Cortex of kidney (tissue), 1 donor: ENCODE measurements at places on chromosomes 3 and 15.

- no peak for DNase-seq
These were observed 1121.2 kb downstream of the SI start for GRCh38 chr3:163957072-163957471.

GRCh38 chr15:73982222-73982962 lies 9.7 kb downstream of the STOML1 start:
- no peak for DNase-seq

- DNase-seq: no peak
These were observed 71.5 kb upstream of the FILIP1L start for GRCh38 chr3:100185847-100186246.

GRCh38 chr15:91946581-91947292 lies 93.2 kb downstream of the SLCO3A1 start:
- no peak for DNase-seq

DNA sequence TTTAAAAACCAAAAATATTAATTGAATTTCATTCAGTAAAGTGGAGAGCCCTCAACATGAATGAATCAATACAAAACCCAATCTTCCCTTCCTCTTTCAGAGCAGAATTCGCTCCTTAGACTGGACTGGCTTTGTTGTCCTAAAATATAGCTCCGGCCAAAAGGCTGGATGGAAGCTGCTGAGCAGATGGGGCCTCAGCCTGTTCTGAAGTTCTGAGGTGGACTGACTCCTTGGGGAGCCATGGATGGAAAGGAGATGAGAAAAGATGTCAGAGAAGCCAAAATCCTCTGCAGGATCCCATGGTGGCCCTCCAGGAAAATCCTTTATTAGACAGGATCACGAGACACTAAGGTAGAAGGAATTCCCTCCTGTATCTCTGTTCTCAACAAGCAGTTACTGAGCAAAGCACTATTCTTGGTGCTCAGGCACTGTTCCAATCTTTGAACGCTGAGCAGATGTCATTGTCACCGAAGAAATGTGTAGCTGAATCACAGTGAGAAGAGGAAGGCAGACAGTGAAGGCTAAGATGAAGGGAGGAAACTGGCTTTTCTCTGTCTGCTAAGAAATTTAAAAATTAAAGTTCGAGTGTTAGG lies 122.0 kb downstream of the SEMA6D start:
- no peak for DNase-seq

GRCh38 chr3:50550079-50550736 lies 17.3 kb downstream of the C3orf18 start:
- no peak for DNase-seq

GRCh38 chr3:130654921-130655320 lies 91.7 kb downstream of the PIK3R4 start:
- no peak for DNase-seq

DNA sequence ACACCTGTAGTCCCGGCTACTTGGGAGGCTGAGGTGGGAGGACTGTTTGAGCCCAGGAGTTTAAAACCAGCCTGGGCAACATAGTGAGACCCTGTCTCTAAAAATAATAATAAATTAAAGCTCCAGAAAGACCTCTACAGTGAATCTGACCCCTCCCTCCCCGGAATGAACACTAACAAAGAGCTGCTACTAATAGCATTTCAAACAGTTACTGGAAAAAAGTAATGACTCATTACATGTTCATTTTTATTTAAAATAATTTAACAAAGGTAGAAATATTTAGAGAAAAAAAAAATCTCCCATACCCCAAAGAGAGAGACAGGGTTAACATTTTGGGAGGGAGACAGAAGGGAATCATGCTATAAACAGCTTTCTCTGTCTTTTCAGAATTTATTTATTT lies 2.2 kb upstream of the UBA3 start:
- DNase-seq: no peak

- DNase-seq: no peak
These were observed 1030.6 kb downstream of the MCTP2 start for GRCh38 chr15:95261968-95262367.

DNA sequence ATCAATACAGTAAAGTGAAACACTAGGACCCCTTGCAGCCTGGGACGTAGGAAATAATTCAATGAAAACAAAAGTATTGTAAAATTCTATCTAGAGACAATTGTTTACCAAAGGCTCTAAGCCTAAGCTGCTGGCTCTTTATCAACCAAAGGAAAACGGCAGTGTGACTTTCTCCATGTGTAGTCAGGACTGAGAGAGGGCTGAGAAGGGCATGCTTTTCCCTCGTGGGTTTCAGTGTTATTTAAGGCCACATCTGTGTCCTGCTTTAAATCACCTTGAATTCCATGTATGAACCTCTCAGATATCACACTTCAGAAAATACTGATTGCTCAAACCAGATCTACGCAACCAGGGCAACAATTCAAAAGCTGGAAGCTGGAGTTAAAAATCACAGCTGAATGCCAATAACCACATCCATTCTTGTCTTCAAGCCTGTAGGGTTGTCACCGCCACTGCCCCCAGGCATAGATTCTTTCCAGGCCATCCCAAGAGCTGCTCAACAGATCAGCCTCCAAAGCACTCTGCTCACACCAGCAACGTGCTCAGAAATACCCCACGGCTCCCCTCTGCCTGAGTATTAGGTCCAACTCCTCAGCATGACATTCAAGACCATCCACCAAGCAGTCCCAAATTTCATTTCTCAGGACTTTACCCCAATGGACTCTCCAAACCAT lies 124.0 kb downstream of the SRGAP3 start:
- DNase-seq: no peak

- no peak for DNase-seq
These were observed 7.4 kb upstream of the CAPN7 start for GRCh38 chr3:15198686-15199085.

DNA sequence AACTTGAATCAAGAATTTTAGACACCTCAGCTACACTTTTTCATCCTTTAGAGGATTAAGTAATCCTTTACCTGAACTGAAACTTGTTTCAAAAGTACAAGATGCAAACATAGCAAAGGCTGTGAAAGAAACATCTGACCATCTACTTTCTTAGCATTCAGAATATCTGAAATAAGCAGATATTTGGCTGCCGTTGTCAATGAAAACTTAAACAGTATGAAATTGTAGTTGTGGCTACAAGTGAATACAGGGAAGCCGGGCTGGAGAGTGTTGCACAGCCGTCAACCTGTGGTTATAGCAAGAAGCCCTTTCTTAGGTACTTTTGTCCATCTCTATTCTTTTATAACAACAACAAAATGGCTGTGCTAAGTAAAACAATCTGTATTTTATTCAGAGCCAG lies 6.9 kb upstream of the CX3CR1 start:
- no peak for DNase-seq

- DNase-seq: no peak
These were observed 43.6 kb upstream of the PLXNA1 start for GRCh38 chr3:126939338-126939718.

DNA sequence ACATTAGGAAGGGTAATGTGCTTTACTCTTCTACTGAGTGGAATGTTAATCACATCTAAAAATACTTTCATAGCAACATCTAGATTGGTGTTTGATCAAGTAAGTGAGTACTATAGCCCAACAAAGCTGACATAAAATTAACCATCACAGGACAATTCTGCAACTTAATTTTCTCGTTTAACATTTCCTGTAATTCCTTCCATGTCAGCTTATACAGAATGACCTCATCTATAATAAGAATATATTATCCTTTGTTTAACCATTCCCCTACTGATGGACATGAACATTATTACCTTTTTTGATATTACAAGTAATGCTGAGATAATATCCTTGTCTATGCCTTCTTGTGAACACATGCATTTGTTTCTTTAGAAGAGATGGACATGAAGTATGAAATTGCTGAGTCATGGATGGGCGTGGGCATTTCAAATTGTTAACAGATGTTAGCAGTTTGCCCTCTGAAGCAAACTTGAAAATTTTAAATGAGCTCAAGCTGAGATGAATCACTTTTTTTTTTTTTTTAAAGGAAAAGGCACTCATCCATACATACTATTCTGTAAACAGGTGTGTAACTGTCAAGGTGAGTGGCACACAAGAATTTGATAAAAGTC lies 85.1 kb downstream of the OXNAD1 start:
- DNase-seq: no peak

- no peak for DNase-seq
These were observed 2.2 kb downstream of the EFHB start for GRCh38 chr3:19931767-19932188.

DNA sequence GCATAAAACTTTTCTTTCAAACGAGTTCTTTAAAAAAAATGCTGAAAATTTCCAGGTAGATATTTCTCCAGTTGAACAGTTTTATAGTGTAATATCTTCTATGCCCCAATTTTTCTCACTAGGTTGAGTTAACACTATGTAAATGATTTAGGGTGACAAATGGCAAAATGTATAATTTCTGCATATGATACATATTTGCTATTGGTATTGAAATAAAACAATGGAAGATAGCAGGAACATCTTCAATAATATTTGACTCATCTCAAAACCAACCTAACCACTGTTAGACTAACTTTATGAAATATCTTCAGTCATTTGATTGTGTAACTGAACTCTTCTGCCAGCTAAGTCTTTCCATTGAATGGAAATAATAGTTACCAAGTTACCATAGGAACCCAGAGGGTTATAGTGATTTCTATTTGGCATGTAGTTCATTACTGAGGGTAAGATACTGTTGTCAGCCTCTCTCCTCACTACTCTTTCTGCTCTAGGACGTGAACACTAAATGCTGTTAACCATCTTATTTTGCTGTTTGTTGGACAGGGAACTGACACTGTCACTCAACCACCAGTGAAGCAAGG lies 824.7 kb upstream of the NECTIN3 start:
- DNase-seq: no peak

DNA sequence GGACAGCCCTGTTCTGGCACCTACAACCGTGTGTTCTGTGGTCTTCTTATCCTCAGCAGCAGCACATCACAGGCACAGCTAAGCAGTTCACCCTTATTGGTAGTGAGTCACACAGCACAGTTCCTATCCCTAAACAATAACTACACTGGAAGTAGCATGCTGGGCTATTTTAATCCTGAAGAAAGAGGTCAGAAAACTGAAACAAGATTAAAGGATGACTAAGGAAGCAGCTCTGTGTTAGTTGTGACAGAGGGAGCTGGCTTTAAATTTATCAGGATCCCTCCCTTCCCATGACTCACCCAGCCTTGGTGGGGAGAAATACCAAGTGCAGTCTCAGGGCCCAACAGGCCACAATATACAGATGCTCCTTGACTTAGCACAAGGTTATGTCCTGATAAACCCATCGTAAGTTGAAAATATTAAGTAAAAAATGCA lies 144.3 kb downstream of the ERC2 start:
- DNase-seq: no peak
